Dermis lymphatic vessel endothelial cell (primary cell): ENCODE measurements at places on chromosomes 11 and 22. TPM values are rescaled to one million over a fixed set of nuclear protein-coding genes. Genes with fewer than 3 reads are reported as not detected.

Gene KRTAP5-2
- not detected in 2 replicates for total RNA-seq

Gene IGLL5
- not detected in 2 replicates for total RNA-seq

Gene MYH9
- total RNA-seq = 451 and 492 TPM in 2 replicates

Gene PACSIN2
- total RNA-seq = 86.8 and 96.8 TPM in 2 replicates

Gene FOXRED2
- 4.1 and 7.7 TPM in 2 replicates for total RNA-seq

Gene PGGHG
- 10.0 and 10.5 TPM in 2 replicates for total RNA-seq

Gene NCF4
- not detected in 2 replicates for total RNA-seq

Gene TMEM151A
- not detected in 2 replicates for total RNA-seq

Gene FDXACB1
- total RNA-seq = 1.7 and 2.4 TPM in 2 replicates

Gene P2RX3
- total RNA-seq = not detected in 2 replicates

Gene CD3E
- total RNA-seq = not detected in 2 replicates

Gene MEI1
- 0.98 and 3.5 TPM in 2 replicates for total RNA-seq

Gene MCAT
- total RNA-seq = 9.9 and 11.3 TPM in 2 replicates

Gene BTBD18
- not detected in 2 replicates for total RNA-seq

Gene MPPED2
- 0.22 and 0.60 TPM in 2 replicates for total RNA-seq

Gene LARGE2
- total RNA-seq = not detected in 2 replicates

Gene TTC9C
- total RNA-seq = 25.8 and 27.8 TPM in 2 replicates
